ENCODE measurements at places on chromosomes 16 and 17. TPM values are rescaled to one million over a fixed set of nuclear protein-coding genes. Genes with fewer than 3 reads are reported as not detected.
A peak's percentile ranks its signal among the peaks of the same experiment; 100 is the strongest.

VTN gene
- 2.3 TPM for total RNA-seq

TCAP gene
- 1.6 TPM for total RNA-seq

CCL7 gene
- 0.31 TPM for total RNA-seq

PRDM7 gene
- total RNA-seq = not detected

ITGAL gene
- 0.54 TPM for total RNA-seq

HSD3B7 gene
- 5.4 TPM for total RNA-seq

TNP2 gene
- not detected for total RNA-seq

FBF1 gene
- 32.5 TPM for total RNA-seq

GRCh38 chr17:10121971-10122707, 76.3 kb downstream of the GAS7 start:
- no peaks in the 10 kb centered on the region for H3K27me3 ChIP-seq
- H3K4me3 ChIP-seq = no peak overlapping the region
- no peak for DNase-seq

- DNase-seq = no peak
- no peaks in the 10 kb centered on the region for H3K36me3 ChIP-seq
- H3K27me3 ChIP-seq = no peaks in the 10 kb centered on the region
- H3K4me3 ChIP-seq = no peak overlapping the region
Measured at GRCh38 chr16:89401641-89402445, 88.5 kb downstream of the ANKRD11 start.

DNA sequence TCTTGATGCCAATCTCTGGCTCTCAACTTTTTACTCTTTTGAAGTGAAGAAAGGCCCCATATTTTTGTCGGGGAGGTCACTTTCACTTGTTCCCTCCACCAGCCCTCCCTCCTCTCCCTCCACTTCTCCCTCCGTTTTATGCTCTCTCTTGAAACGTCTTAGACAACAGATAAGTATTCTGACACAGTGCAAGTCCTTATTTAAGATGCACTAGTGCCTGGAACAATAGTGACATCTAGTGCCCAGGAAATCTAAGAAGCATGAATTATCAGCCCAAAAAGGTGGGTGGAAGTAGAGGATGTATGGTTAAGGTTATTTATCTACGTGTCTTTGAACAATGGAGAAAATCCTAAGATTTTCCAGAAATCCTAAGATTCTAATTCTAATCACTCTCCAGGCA, 17.9 kb downstream of the PSME3IP1 start:
- H3K4me1 ChIP-seq = no peaks in the 10 kb centered on the region
- no peak overlapping the region for H3K27ac ChIP-seq
- no peaks in the 10 kb centered on the region for H3K27me3 ChIP-seq
- no peak overlapping the region for H3K4me3 ChIP-seq
- peaks cover 16% of the 10 kb centered on the region for H3K36me3 ChIP-seq
- no peak for DNase-seq

DNA sequence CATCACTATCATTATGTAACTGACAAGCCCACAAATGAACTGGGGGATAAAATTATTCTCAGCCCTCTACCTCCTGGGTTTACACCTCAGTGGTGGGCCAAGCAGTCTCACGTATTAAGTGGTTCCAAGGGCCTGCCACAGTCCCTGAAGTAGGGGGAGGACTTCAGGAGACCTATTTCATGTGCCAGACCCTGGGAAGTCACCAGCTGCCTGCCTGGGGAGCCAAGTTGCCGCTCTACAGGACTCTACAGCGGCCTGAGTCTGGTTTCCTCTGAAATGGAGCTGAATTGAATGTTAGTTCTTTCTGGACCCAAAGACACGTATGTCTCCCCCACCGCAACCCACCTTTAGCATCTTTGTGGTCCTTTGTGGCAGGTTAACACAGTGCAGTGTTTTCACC, 187.0 kb downstream of the IRX3 start:
- no peak overlapping the region for H3K4me3 ChIP-seq
- H3K27ac ChIP-seq = no peak overlapping the region

GRCh38 chr17:49290690-49291359, 60.2 kb upstream of the PHOSPHO1 start:
- no peak overlapping the region for H3K27ac ChIP-seq
- no peaks in the 10 kb centered on the region for H3K36me3 ChIP-seq
- peak; percentile 12 for DNase-seq
- H3K27me3 ChIP-seq = no peaks in the 10 kb centered on the region
- H3K4me3 ChIP-seq = no peak overlapping the region

- no peaks in the 10 kb centered on the region for H3K36me3 ChIP-seq
- no peak overlapping the region for H3K4me3 ChIP-seq
- no peaks in the 10 kb centered on the region for H3K27me3 ChIP-seq
- DNase-seq = no peak
Measured at GRCh38 chr16:84295203-84295860, 654 bp downstream of the WFDC1 start.

GRCh38 chr16:72094266-72094610, 591 bp downstream of the DHX38 start:
- no peak for DNase-seq
- peak overlapping the region; percentile 91 for H3K27ac ChIP-seq

DNA sequence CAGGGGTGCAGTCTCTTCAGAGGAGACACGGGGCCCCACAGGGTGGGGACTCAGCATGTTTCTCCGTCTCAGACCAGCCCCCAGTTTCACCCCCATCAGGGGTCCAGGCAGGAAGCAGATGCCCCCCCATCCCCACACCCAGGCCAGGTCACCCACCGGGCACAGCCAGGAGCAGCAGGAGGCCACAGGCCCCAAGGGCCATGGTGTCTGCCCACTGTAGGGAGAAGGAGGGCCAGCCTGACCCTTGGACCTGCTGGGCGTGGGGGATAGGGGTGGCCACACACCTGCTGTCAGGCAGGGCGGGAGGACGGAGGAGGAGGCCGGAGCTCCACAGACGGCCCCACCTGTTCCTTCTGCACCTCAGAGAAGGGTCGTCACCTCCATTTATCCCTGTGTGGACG, at the start of gene TPSG1:
Gene TPSG1 (minus strand): TSS at position 218 of the 401 bp plus-strand sequence. CDS start 16 bp downstream, at position 202.
- peak within 1 kb of the TSS; percentile 84 for H3K27ac ChIP-seq
- DNase-seq = no peak
- H3K36me3 ChIP-seq = no peaks in the 10 kb centered on the region

DNA sequence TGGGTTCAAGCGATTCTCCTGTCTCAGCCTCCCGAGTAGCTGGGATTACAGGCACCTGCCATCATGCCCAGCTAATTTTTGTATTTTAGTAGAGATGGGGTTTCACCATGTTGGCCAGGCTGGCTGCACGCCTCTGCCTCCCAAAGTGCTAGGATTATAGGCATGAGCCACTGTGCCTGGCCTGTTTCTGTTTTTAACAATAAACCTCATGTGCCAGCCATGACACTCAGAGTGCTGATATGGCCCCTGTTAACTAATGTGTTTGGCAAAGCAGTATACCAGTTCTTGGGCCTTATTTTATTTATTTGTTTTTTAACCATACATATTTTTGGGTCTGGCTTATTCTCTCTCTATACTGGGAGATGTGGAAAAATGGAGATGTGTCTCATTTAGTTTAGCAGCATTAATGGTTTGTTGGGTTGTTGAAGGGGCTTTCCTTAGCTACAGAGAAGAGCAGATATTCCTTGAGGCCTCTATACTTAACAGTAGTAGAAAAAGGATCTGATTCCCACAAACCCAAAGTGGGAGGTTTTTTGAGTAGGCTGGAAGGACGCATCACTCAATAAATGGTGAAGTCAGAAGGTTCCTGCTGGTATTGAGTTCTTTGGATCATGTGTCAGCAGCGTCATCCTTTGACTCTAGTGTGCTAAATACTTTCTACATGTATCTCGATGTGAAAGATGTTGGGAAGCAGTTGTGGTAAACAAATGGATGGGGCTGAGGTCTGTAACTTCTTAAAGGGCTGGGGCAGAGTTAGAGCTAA, 16.2 kb upstream of the CDK5R1 start:
- no peaks in the 10 kb centered on the region for H3K4me1 ChIP-seq
- H3K27ac ChIP-seq = no peak overlapping the region
- H3K36me3 ChIP-seq = peaks cover 39% of the 10 kb centered on the region
- no peaks in the 10 kb centered on the region for H3K27me3 ChIP-seq
- no peak overlapping the region for H3K4me3 ChIP-seq

- no peaks in the 10 kb centered on the region for H3K27me3 ChIP-seq
- no peaks in the 10 kb centered on the region for H3K4me1 ChIP-seq
- DNase-seq = no peak
Measured at GRCh38 chr16:64531401-64531800, 590.5 kb downstream of the CDH11 start.

DNA sequence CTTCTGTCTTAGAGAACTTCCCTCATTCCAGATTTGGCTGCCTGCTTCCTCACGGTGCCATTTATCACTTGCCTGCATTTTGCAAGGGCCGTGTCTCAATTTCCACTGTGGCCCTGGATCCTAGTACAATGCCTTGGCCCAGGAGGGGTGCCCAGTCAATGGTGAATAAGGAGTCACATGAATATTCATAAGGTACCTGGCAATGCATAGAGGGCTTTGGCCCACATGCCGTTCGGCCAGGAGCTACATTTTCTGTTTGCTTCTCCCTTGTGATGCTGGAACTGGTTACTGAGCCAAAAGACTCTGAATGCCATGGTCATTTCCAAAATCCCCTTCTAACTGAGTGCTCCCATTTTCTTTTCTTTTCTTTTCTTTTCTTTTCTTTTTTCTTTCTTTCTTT, 4.8 kb upstream of the PIRT start:
- no peak overlapping the region for H3K4me3 ChIP-seq
- no peaks in the 10 kb centered on the region for H3K36me3 ChIP-seq
- no peaks in the 10 kb centered on the region for H3K27me3 ChIP-seq
- no peaks in the 10 kb centered on the region for H3K4me1 ChIP-seq
- no peak for DNase-seq

GRCh38 chr16:28829747-28830146, 6.9 kb downstream of the ATXN2L start:
- no peak for DNase-seq
- no peak overlapping the region for H3K4me3 ChIP-seq
- peaks cover 18% of the 10 kb centered on the region for H3K4me1 ChIP-seq
- no peak overlapping the region for H3K27ac ChIP-seq

GRCh38 chr17:2282297-2282873, 21.2 kb downstream of the SMG6 start:
- no peak overlapping the region for H3K4me3 ChIP-seq
- peaks cover 15% of the 10 kb centered on the region for H3K36me3 ChIP-seq
- DNase-seq = no peak
- no peaks in the 10 kb centered on the region for H3K27me3 ChIP-seq
- H3K27ac ChIP-seq = no peak overlapping the region

DNA sequence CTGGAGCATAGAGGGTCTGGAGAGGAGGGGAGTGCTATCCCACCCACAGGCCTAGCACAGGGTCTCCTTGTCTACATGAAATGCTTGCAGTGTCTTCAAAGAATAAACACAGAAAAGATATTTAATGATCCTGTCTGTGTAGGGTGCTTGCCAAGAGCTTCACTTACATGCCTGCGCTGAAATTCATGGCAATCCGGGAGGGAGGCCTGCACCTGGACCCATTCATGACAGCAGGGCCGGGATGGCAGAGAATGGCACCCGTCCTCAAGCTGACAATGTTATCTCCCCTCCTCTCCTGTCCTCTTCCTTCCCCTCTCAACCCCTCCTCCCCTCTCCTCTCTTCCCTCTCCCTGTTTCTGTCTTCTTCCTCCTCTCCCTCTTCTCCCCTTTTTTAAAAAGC, 2.1 kb downstream of the ADGRG3 start:
- H3K36me3 ChIP-seq = no peaks in the 10 kb centered on the region
- no peak for DNase-seq
- H3K4me1 ChIP-seq = no peaks in the 10 kb centered on the region
- H3K27me3 ChIP-seq = no peaks in the 10 kb centered on the region

GRCh38 chr16:29674188-29674587, 4.8 kb upstream of the QPRT start:
- no peaks in the 10 kb centered on the region for H3K36me3 ChIP-seq
- no peak for DNase-seq
- H3K27me3 ChIP-seq = no peaks in the 10 kb centered on the region
- no peak overlapping the region for H3K4me3 ChIP-seq
- no peak overlapping the region for H3K27ac ChIP-seq

DNA sequence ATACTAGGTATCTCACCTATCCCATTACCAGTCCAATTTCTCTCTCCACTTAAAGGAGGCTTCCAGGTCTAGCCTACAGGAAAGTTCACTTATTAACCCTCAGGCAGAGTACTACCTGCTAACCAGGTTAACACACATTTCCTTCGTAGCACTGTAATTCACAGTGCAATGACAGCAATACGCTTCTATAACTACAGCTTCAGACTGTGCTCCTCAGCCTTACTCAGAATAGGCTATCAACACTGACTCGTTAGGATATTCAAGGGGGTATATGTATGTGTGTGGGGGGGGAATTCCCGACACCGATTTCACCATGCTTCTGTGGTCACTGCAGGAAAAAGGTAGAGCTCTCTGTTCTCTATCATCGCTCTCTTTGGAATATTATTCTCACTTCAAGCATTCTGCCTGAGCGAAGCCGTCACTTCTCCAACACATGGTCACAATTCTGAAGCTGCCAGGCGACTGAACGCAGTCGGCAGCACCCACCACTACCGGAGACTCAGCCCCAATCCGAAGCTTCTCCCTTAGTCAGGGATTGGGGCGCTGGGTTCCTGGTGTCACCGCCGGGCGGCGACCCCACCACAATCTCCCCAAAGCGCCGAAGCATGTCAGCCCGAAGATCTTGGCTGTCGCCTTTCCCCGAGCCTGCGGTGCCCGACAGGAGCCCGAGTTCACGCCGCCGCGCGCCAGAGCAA, 618 bp downstream of the GGA3 start:
- H3K4me1 ChIP-seq = peaks cover 15% of the 10 kb centered on the region
- DNase-seq = no peak

- H3K27ac ChIP-seq = peak overlapping the region; percentile 95
- H3K27me3 ChIP-seq = no peaks in the 10 kb centered on the region
- peaks cover 28% of the 10 kb centered on the region for H3K4me1 ChIP-seq
- no peak for DNase-seq
- peaks cover 7% of the 10 kb centered on the region for H3K36me3 ChIP-seq
Measured at GRCh38 chr17:59154292-59154720, 680 bp downstream of the SKA2 start.

DNA sequence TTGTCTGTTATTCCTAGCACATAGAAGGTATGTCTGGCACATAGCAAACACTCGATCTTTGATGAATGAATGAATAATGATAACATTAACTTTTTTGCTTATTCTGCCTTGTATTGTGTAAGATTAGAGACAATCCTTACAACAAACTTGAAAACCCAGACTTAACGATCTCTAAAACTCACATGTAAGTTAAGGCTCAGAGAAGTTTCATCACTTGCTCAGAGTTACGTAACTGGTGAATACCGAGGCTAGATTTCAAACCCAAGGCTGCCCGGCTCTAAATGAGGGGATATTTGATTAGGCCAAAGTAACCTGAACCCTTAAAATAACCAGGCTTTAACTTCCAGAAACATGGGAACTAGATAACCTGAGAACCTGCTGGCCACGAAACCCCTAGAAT, 22.3 kb downstream of the CAPNS2 start:
- no peaks in the 10 kb centered on the region for H3K27me3 ChIP-seq
- no peak for DNase-seq
- no peak overlapping the region for H3K27ac ChIP-seq

GRCh38 chr17:45247429-45248131, 14.3 kb downstream of the SPATA32 start:
- peak; percentile 46 for DNase-seq
- peaks cover 10% of the 10 kb centered on the region for H3K4me1 ChIP-seq
- peak overlapping the region; percentile 84 for H3K27ac ChIP-seq

Measured in Panc1 (cell line).